Osteocyte (in vitro differentiated cells): ENCODE measurements at places on chromosomes 11 and 22. TPM values are rescaled to one million over a fixed set of nuclear protein-coding genes. Genes with fewer than 3 reads are reported as not detected.

The MS4A14 gene
- total RNA-seq: not detected in 2 replicates

The RFPL1 gene
- not detected in 2 replicates for total RNA-seq

The MPPED1 gene
- not detected in 2 replicates for total RNA-seq

The SMARCB1 gene
- 126 and 127 TPM in 2 replicates for total RNA-seq

The ATXN10 gene
- 147 and 164 TPM in 2 replicates for total RNA-seq

The NELL1 gene
- not detected in 2 replicates for total RNA-seq

The MFNG gene
- 1.5 and 2.3 TPM in 2 replicates for total RNA-seq

The MOV10L1 gene
- total RNA-seq: 0.97 and 1.4 TPM in 2 replicates

The SPDYC gene
- not detected in 2 replicates for total RNA-seq

The NAP1L4 gene
- 147 and 148 TPM in 2 replicates for total RNA-seq

The RNF121 gene
- 44.9 and 46.7 TPM in 2 replicates for total RNA-seq

The POU2F3 gene
- total RNA-seq: not detected in 2 replicates

The SLC22A25 gene
- total RNA-seq: not detected in 2 replicates

The UBQLNL gene
- 0.32 and 0.39 TPM in 2 replicates for total RNA-seq

The ALDH3B1 gene
- total RNA-seq: 4.7 and 6.5 TPM in 2 replicates

The NXPE4 gene
- total RNA-seq: not detected in 2 replicates

GRCh38 chr11:68445531-68446035 is 15.0 kb upstream of the PPP6R3 start:
- DNase-seq: no peak

- no peak for DNase-seq
Observed at GRCh38 chr11:125372911-125373310, 123.2 kb downstream of the FEZ1 start.

DNA sequence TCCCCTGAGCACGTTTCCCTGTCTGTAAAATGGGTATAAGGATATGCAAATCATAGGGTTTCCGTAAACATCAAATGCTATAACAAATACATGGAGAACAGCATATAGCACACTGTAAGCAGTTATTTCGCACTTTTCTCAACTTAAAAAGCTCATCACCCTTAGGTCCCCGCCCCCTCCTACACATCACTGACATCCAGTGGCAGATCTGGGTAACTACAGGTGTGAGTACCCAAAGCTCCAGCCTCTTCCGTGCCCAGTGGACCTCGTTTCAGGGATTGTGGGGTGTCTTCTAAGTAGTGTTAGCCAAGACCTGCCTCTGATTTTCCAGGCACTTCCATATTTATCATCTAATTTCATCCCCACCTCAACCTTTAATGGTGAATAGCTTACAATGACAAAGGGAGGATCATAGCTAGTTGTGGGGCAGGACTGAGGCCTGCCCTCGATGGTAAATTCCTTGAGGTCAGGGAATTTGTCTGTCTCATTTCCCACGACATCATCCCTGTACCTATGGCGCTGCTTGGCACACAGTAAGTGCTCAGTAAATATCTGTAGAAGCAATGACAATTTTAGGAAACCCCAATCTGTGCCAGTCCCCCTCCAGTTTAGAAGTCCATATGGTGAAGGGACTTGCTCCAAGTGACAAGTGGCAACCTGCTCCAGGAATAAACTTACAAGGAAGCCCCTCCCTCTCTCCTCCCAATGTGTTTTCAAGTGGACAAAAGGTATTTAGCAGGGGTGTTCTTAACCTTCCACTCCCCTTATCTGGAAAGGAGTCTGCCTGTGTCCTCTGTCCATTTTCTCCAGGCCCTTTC is 340.5 kb downstream of the TENM4 start:
- DNase-seq: no peak

DNA sequence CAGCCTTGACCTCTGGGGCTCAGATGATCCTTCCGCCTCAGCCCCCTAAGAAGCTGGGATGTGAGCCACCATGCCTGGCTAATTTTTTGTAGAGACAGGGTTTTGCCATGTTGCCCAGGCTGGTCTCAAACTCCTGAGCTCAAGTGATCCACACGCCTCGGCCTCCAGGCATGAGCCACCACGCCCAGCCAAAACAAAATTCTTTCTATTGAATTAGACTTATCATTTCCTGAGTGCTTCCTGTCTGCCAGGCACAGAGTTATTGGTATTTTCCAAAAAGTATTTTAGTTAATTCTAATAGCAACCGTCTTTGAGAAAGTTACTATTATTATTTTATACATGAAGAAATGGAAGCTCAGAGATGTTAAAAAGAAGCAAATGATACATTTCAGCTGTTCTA is 61.4 kb upstream of the LMO2 start:
- DNase-seq: no peak

DNA sequence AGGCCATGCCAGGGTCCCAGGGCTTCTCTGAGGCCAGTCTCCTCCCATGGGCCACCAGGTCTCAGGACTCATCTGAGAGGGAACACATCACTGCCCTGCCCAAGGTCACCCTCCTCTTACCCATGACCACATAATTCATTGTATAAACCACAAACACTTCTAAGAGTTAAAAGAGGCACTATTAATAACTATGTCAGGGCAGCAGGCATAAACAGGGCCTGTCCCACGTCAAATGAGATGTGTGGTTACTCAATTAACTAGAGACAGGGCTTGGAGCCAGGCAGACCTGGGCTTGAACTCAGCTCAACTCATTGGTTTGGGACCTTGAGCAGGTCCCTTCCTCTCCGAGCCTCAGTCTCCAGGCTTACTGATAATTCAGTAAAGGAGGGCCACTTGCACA is 33.1 kb downstream of the ARAP1 start:
- no peak for DNase-seq

- DNase-seq: no peak
Observed at GRCh38 chr11:103594283-103594682, 442.2 kb upstream of the DDI1 start.

DNA sequence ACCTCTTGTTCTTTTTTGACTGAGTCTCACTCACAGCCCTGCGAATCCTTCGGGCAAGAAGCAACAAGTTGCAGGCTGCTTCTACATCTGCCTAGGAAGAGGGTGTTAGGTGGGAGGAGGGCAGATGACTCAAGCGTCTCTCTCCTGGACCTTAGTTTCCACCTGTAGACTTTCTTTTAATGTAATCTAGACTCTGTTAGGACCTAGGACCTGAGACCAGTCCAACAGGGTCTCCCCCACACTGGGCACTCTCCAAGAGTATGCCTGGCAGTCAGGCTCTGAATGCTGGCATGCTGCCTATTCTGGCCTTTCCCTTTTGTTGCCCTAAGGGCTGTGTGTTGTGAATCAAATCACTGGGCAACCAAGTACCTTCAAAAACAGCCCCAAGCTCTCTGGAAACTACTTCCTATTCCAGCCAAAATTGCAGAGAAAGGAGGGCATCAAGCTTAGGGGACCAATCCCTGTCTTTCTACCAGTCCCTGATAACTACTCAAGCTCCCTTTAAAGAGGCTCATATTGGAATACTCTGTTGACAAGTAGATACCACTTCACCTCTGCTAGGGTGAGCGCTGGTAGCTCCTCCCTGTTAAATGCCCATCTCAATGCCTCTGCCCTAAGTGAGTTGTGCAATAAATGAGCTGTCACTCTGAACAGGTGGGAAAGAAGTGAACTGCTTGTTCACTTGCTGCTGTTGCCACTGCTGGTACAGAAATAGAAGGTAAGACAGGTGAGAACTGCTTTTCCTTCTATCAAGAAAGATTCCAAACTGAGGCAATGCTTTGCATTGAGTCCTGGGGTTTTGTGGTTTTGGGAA is at the start of gene BBOX1:
TSS of gene BBOX1 (plus strand) at position 514 of the 814 bp plus-strand sequence. CDS start 14,616 bp downstream, outside the sequence.
- no peak for DNase-seq

DNA sequence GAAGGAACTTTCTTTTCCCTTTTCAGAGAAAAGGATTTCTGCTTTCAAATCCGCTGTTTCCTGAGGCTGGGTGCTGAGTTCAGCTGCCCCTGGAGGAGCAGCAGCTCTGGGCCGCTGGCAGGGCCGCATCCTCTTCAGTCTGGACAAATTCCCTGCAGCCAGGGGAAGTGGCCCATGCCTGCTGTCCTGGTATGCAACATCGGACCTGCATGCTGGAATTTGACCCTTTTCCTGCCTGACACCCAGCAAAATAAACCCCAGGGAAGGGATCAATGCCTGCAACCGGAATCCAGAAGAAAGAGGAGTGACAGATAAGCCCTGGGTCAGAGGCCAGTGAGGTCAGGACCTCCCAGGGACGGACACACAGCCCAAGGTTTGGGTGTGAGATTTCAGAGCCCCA is 54.1 kb upstream of the LINC01488 start:
- DNase-seq: no peak

DNA sequence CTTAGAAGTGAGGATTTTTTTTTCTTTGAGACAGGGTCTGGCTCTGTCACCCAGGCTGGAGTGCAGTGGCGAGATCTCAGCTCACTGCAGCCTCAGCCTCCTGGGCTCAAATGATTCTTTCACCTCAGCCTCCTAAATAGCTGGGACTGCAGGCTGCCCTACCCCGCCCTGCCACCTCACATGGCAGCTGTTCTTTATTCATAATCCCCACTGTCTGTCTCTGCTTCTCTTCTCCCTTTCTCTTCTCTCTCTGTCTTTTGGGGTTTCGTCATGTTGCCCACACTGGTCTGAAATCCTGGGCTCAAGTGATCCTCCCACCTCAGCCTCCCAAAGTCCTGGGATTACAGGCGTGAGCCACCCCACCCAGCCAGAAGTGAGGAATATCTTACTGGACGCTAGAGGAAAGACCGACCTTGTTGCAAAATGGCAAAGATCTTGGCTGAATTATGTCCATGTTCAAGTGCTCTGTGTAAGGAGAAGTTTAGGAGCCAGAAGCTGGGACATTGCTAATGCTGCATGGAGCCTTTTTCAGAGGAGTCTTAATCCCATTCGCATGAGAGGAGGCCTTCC is 21.9 kb downstream of the KRTAP5-5 start:
- no peak for DNase-seq

- DNase-seq: no peak
Observed at GRCh38 chr11:112396076-112396475, 135.4 kb upstream of the PLET1 start.

GRCh38 chr11:3859373-3859881 is 4.0 kb downstream of the STIM1 start:
- no peak for DNase-seq

- no peak for DNase-seq
Observed at GRCh38 chr11:4375431-4376140, 7.4 kb upstream of the OR52B4 start.

DNA sequence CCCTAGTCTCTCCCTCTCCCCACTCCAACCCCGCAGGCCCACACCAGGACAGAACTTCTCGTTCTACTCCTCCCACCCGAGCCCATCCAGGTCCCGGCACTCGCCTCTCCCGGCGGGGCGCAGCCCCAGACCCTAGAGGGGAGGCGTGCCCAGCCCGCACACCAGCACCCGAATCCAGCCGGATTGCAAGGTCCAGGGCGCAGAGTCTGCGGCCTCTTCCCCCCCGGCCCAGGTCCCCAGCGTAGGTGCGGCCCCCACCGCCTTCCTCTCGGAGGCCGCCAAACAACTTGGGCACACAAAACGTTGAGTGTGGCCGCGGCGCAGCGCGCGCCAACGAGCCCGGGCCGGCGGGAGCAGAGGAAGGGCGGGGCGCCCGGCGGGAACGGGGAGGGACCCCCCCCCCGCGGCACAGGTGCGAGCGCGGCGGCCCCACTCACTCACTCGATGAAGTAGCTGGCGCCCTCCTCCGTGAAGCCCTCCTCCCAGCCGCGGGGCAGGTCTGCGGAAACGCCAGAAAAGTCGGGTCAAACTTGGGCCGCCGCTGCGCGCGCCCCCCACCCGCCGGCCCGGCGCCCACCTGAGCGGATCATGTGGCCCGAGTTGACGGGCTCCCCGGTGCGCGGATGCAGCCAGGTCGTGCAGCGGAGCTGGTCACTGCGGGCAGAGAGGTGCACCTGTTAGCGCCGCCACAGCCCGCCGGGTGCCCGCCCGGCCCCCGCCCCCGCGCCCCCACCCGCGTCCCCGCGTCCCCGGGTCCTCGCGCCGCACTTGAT is 480 bp downstream of the PLEKHA7 start:
- no peak for DNase-seq

GRCh38 chr11:69002570-69003231 is 10.3 kb downstream of the MRGPRF start:
- DNase-seq: no peak

DNA sequence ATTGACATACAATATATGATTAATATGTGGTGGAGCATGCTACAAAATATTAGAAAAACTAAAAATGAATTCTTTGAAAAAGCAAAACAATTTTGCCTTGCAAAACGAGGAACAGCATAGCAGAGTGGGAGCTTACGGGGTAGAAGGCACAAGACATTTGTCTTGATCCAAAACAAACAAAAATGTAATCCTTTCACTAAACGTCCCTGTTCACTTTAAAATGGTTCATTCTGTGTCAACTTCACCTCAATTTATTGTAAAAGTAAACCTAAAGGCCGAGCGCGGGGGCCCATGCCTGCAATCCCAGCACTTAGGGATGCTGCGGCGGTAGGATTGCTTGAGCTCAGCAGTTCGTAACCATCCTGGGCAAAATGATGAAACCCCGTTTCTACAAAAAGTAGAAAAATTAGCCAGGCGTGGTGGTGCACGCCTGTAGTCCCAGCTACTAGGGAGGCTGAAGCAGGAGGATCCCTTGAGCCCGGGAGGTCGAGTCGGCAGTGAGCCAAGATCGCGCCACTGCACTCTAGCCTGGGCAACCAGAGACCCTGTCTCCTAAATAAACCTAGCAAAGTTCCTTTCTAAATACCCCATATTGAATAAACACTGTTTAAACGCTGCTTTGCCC is 2.0 kb downstream of the PRDM10 start:
- DNase-seq: no peak

DNA sequence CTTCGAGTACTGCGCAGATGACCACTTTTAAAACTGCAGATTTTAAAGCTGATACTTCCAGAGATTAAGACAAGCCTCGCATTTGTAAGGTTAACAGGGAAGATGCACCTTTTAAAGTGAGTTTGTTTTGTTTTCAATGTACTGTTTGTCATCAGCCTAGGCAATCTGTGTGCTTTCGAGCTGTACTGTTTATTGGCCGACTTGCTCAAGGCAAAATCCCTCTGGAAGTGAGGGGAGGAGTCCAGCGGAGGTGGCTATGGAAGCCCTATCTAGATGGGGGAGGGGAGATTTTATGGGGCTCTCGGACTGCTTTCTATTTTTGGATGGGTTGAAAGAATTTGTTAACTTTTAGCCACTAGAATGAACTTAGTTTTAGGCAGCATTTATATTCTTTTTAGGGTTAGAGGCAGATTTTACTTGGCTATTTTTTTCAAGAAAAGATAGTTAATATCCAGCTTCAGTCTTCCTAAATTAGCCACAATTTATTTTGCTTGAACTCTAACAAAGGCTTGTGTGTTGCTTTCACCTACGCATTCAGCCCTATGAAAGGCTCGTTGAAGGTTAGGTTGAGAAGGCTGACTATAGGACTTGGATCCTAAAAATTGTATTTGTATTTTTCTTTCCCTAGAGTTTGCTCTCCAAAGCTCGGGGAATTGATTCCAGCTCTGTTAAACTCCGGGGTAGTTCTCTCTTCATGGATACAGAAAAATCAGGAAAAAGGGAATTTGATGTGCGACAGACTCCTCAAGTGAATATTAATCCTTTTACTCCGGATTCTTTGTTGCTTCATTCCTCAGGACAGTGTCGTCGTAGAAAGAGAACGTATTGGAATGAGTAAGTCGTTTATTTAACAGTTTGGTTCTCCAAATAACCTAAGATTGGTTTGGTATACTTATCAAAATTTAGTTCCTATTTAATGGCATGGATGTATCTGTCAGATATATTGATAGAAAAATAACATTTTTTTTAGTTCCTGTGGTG is 2.1 kb downstream of the WEE1 start:
- no peak for DNase-seq
